Stimulated activated CD4-positive, alpha-beta T cell treated with anti-CD3 and anti-CD28 coated beads, Interleukin-1b, Interleukin-23, amount 100 ng/mL, for 1 hour (primary cell): ENCODE measurements at places on chromosomes 11 and 22.

DNA sequence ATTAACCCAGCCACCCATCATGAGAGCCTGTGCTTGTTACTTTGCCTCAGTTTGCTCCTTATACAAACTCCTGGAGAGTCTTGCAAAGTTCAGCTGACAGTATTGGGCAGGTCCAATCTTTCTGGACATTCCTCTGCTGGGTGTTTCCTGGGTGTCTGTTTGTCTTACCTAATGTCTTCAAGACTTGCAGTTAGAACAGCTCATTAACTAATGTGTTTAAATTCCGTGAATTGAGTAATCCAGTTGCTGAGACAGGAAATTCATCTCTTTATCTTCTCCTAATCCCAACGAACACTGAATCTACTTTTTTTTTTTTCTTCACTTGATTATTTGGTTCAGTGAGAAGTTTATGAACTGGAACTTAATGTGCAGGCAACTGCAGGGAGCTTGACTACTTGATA lies 20.6 kb downstream of the BCO2 start:
- no peak for DNase-seq

- no peak for DNase-seq
Observed at GRCh38 chr11:130308059-130308458, 6.7 kb downstream of the ZBTB44 start.

DNA sequence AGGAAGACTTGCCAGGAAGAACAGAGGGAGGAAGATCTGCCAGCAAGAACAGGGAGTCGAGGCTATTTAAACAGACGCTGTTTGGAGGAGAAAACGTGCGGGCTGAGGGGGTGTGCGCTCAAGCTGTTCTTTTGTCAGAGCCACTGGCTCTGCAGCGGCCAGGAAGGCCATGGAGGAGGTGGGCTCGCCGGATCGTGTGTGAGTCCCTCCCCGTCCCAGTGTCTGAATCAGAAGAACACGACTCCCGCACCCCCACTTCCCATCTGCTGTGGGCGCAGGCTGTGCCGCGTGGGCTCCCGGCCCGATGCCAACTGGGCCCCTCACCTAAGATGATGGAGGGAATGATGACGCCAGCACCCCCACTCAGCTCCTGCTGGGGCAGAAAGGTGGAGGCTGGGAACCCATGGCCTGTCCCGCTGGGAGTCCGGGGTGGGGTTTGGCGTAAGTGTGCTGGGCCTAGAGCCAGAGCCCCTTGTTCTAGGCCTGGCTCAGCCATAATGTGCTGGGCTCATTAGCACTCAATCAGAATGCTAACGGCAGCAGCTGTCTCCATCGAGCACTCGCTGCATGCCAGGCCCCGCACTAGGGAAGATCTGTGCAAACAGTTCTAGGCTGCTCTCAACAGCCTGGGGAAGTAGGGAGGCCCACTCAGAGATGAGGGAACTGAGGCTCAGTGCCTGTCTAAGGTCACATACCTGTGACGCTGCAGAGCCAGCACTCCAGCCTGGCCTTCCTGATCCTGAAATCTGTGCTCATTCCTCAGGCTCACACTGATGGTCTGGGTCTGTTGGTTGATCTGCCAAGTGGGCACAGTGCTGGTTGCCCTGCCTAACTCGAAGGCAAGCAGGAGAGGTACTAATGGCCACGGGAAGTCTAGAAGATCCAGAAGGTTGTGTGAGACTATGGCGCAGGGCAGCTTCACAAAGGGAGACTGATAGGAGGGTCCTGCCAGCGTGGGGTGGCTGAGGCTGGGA lies 11.5 kb downstream of the NPTXR start:
- DNase-seq: no peak

DNA sequence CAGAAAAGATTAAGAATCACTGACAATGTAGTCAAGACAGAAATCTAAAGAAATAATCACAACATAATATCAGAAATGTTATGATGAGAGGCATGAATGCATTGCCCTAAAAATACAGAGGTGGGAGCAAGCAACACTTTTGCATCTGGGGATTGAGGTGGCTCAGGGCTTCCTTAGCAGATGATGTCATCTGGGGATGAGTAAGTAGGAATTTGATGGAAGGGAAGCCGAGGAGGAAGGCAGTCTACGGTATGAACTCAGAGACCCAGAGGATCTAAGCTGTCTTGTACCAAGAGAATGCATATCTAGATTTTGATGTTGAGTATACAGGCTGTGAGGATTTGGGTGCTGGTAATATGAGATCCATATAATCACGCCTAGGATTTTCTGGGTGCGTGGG lies 193.0 kb upstream of the SNX19 start:
- no peak for DNase-seq

DNA sequence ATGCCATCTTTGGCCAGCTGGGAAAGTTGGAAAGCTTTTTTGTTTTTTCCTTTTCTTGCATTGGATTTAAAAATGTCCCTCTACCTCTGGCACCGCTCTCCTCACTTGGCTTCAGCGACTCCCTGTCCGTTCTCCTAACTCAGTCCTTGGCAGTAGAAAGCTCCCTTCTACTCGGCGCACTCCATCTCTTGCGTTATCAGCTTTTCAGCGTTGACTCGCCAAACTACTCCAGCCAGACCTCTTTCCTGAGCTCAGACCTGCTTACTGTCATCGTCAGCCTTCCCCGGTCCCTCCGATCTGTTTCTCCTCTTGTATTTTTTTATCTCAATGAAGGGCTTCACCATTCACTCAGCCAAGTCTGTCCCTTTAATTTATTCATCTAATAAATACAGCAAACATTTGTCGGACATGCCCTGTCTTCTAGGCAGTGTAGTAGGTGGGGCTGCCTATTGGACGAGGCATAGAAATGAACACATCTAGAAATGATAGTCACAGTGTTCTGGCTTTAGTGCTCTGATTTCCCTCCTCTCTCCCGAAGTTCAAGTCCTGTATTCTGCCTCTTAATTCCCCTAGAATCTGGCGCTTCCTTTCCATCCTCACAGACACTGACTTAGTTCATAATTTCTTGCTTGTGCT lies 839 bp downstream of the CEP164 start:
- DNase-seq: no peak

DNA sequence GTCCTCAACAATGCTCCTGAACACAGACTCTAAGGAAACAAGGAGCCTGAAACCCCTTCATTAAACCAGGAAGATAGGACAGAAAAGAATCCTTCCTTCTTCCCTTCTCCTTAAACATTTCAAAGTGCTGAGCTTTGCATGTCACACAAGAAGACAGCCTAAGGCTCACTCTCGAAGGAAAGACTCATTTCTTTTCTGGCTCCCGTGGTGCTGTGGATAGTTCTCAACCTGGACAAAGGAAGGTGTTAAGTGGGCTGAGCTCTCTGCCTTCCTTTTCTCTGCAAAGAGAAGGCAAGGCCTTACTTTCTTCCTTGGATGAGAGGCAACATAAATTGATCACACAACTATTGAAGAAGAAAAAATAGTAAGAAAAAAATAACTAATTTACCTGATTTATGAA lies 452.4 kb upstream of the DDI1 start:
- DNase-seq: no peak

DNA sequence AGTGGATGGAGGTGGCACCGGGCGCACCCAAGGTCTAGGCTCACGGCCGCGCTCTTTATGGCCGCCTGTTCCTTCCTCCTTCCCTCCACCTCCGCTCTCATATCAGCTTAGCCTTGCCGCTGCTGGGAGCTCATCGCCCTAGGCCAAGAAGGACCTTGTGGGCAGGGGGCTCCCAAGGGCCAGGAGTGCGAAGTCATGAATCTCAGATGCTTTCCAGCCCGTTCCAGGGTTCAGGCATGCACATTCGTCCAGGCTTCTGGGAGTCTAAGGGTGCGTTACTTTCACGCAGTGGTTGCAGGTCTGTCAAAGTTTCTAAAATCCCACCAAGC lies 4.1 kb upstream of the GALR3 start:
- no peak for DNase-seq

DNA sequence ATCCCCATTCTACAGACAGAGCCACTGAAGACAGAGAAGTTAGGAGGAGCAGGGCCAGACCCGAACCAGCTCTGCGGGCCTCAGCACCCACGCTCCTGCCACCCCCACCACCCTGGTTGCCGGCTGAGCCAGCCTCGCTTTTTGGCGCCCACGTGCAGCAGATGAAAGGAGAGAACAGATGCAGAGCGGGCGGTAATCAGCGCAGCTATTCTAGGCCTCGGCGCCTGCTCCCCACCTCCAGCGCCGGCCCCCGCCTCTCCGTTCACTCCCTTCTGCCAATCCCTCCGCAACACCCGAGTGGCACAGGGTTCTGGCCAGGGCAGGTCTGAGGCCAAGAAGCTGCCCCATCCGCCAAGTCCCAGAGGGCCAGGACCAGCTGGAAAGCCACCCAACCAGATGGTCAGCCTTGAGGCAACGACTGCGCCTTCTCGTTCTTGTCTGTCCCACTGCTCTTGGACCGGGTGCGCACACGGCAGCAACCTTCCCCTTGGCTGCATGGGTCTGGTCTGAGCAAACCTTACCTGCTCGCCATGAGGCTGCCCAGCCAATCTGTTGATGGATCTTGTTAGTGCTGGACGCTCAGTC lies 16.8 kb downstream of the DNAL4 start:
- DNase-seq: no peak

- no peak for DNase-seq
Observed at GRCh38 chr11:117600234-117600783, 196.7 kb downstream of the DSCAML1 start.

GRCh38 chr11:128409476-128409875 lies 177.9 kb downstream of the ETS1 start:
- DNase-seq: no peak

GRCh38 chr22:26245001-26245400 lies 75.7 kb downstream of the SEZ6L start:
- DNase-seq: no peak

GRCh38 chr11:19734171-19734570 lies 21.5 kb downstream of the NAV2 start:
- no peak for DNase-seq
